Right kidney (tissue), 9 donors: ENCODE measurements at places on chromosomes 1 and 21.

- DNase-seq = no peak
Measured at GRCh38 chr1:214808845-214809460, 206.0 kb downstream of the CENPF start.

GRCh38 chr1:172154551-172154950 is 265.9 kb upstream of the C1orf105 start:
- no peak for DNase-seq

GRCh38 chr1:44336668-44337067 is 18.4 kb downstream of the ERI3 start:
- DNase-seq = no peak

GRCh38 chr21:28423521-28424190 is 569.0 kb downstream of the LTN1 start:
- no peak for DNase-seq

- no peak for DNase-seq
Measured at GRCh38 chr1:150179867-150180266, 30.2 kb downstream of the PLEKHO1 start.

DNA sequence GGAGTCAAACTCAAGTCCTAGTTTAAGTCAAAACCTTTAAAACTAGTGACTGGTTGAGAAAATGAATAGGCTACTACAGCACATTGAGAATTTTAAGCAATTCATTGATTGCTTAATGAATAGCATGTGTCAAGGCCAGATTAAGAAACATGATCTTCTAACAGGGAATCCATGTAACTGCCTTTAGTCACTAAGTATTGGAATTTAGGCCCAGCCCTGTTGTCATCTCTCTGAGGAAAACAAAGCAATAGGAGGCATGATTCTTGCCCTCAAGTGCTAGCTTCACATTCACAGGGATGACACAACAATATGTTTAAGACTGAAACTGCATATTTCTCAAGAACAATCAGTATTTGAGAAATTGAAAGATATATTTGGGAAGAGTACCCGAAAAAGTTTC is 70.0 kb upstream of the PTGS2 start:
- no peak for DNase-seq

DNA sequence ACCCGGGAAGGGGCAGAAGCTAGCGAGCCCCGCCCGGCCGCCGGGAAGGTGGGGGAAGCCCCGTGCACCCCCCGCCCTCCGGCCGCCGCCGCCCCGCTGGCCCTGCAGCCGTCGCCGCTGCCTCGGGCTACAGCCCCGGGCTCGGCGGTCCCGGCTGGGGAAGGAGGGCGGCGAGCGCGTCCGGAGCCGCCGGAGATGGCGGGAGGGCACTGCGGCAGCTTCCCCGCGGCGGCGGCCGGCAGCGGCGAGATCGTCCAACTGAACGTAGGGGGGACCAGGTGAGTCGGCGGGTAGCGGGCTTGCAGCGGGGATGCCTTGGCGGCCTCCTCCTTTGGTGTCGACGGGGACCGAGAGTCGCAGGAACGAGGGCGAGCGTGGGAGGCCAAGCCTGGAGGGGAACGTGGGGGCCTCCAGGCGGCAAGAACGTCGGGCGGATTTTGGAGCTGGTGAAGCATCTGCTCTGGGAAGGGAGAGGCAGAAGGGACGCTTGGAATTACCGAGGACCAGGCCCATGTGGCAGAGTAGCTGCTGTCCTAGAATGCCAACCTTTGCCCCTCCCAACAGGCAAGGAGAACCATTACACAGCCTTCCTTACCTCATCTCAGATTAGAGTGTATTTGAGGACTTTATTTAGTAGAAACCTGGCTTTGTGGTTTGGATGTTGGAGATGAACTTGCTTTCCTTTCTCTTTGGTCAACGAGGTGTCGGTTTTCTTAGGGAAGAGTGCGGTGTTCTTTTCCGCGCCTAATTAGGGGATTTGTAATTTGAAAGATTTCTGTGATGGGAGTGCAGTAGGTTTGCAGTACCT is 591 bp downstream of the KCTD3 start:
- DNase-seq = peak; percentile 96

GRCh38 chr1:206679738-206680211 is 4.9 kb upstream of the MAPKAPK2 start:
- DNase-seq = no peak

DNA sequence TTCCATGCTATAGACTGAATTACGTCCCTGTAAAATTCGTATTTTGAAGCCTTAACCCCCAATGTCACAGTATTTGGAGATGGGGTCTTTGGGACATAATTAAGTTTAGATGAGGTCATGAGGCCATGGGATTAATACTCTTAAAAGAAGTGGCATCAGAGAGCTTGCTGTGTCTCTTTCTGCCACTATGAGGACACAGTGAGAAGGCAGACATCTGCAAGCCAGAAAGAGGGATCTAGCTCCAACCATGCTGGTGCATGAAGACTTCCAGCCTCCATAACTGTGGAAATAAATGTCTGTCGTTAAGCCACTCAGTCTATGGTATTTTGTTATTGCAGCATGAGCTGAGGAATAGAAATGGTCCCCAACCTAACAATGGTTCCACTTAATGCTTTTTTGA is 99.0 kb downstream of the LTN1 start:
- no peak for DNase-seq

GRCh38 chr21:34989337-34990151 is 59.6 kb downstream of the RUNX1 start:
- no peak for DNase-seq

DNA sequence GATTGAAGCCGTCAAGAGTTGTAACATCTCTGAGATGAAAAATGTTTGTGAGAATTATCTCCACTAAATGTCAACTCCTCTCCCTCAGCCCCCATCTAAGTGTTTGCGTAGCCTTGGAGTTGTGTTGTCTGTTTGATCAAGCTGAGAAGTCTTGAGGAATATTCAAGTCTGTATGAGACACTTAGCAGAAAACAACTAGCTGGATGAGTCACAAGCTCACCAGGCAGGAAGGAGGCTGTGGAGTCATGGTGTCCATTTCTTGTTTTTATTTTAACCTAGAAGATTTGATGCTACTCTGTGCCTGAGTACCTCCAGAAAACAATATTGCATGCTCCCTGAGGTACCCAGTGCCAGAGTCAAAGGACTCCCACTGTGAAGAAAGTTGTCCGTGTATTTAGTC is 211.6 kb upstream of the PLXNA2 start:
- no peak for DNase-seq

DNA sequence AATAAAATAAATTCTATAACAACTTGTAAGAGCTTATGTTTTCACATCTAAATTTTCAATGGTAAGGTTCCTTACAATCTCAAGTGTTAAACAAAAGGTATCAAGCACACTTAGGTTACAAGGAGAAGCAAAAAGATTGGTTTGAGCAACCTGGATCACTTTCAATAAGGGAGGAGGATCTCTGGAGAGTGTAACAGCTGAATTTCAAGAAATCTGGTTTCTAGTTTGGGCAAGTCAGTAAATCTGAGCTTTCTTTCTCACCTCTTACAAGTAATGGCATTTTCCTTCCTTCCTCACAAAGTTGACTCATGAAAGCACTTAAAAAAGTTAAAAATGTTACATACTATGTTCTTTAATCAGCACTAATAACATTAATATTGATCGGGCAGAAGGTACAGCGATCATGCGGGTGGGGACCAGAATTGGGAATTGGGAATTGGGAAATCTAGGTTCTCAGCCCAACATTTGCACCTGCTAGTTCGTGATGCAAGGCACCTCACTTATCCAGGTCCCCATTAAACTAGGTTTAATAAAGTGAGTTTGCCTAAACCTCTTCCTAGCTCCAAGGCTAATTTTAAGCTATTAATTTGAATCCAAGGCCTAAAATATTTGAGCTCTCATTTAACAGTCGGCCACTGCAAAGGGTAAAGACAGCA is 3.1 kb downstream of the NUCKS1 start:
- DNase-seq = no peak

DNA sequence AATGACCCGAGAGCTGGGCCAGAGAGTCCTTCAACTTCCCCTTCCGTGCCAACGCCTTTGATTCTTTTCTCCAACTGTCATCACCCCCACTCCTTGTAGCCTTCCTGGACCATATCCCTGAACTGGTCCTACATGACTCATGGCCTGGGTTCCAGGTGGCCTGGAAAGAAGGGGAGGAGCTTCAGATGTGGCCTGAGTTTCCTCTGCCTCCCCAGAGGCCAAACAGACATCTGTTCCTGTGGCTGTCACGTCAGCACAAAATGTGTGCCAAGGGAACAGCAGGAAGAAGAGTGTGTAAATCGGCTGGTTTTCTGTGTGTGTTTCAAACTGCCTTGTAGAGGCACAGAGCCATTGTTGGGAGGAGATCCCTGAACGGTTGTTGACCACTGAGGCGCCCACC is 24.9 kb upstream of the KIRREL1 start:
- DNase-seq = no peak

DNA sequence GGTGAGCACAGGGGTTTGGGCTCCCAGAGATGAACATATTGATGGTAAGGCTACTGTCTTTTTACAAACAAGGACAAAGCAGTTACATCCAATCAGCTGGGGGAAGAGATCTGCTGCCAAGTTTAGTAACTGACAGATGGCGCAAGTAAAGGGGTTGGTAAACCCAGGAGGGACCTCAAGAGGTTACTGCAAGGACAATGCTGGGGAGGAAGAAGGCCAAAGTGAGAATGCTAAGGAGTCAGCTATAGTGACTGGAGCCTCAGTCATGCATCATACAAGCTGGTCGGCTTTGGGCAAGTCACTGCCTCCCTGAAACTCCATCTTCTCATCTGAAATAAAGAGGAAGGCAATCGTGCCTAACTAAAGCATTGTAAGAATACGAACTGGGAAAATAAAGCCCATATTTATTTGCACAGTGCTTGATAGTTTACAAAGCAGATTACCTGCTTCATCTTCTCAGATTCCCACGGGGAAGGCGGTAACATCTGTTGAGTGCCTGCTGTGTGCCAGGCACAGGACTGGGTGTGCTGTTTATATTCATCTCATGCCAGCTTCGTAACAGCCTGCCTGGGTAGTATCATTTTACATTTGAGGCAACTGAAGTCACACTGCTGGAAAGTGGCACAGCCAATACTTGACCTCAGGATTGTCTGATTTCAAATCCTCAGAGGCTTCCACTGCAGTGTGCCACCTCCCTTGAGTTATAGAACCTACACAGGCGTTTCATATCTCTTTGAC is 114.8 kb downstream of the BEND5 start:
- no peak for DNase-seq

- DNase-seq = no peak
Measured at GRCh38 chr21:17472592-17473271, 40.1 kb upstream of the CXADR start.

DNA sequence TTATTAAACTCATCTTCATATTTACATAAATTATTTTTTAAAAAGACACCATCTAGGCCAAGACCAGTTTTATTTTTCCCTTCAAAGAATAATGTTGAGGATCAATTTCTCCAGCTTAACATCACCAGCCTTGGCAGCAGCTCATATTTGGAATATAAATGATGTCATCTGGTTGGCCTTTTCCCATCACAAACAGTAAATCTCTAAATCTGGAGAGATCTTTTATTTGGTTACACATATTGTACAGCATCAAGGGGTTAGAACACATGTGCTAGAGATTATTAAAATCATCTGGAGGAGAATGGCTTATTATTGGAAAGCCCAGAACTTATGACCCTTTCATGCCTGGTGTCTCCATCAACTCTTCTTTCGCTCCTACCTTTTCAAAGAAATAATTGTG is 508.8 kb downstream of the PLPP3 start:
- no peak for DNase-seq

DNA sequence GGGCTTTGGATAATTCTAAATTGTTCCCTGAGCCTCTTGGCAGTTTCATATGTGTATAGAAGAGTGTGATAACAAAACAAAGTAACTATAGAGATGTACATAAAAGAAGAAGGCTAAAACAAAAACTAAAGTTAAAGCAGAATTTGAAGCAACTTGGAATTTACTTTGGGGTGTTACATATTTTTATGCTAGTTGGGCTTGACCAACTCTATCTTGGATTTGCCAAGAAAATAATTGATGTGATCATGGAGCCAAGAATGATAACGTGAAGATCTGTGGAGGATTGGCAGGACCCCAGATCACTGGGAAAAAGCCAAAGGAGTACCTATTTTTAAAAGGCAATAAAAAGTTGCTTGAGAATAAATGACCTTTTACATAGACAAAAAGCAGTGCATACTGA is 206.9 kb downstream of the LMO4 start:
- no peak for DNase-seq

DNA sequence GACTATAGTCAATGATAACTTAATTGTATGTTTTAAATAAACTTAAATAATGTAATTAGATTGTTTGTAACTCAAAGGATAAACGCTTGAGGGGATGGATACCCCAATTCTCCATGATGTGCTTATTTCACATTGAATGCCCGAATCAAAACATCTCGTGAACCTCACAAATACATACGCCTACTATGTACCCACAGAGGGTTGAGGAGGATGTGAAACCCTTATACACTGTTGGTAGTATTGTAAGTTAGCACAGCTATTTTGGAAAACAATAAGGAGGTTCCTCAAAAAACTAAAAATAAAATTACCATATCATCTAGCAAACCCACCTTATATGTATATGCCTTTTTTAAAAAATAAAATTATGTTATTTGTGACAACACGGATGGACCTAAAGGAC is 198.6 kb downstream of the MRPL39 start:
- no peak for DNase-seq

DNA sequence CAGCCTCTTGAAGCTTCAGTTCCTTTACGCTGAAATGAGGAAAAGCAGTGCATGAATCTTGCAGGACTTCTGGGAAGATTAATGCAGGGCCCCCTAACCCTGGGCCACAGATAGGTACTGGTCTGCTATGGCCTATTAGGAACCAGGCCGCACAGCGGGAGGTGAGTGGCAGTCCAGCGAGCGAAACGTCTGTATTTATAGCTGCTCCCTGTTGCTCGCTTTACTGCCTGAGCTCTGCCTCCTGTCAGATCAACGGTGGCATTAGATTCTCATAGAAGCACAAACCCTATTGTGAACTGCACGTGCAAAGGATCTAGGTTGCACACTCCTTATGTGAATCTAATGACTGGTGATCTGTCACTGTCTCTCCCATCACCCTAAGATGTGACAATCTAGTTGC is 130.2 kb downstream of the CHRM3 start:
- DNase-seq = no peak

DNA sequence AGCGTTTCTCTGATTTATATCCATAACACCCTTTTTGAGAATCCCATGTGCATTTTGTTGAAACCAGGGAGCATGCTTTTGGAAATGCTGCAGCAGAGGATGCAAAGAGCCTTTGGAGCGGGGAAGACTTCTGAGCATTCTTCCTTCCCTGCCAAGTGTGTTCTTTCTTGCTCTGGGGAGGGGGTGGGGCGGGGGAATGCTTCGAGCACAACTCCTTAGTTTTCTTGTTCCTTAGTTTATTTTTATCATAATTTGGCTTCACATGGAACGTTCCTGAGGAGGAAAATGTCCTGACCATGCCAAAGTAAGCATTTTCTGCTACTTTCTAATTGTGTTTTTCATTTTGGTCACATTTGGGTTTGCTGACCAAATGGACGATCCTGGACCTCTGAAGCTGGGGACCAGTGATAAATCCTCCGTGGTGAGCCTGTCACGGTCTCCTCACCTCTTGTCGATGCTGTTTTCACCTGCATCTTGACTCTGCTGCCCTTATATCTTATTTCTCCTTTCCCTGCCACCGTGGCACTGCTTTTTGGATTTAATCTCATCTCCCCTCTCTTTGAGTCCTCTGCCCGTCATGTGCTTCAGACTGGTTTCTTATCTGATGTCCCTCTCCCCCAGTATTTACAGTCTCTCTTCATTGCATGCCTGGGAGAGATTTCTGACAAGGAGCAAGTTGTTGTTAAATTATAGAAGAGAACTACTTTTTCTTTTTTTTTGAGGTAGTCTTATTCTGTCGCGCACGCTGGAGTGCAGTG is 2.4 kb downstream of the CTPS1 start:
- no peak for DNase-seq

GRCh38 chr1:38577385-38577784 is 282.2 kb downstream of the RRAGC start:
- no peak for DNase-seq
